ENCODE measurements at places on chromosomes 7 and 10.

GRCh38 chr7:2802101-2802500 is 42.0 kb downstream of the GNA12 start:
- peak; percentile 52 for DNase-seq

GRCh38 chr7:28643584-28644340 is 231.4 kb downstream of the CREB5 start:
- peak; percentile 39 for DNase-seq

GRCh38 chr10:58701405-58702135 is 188.9 kb downstream of the BICC1 start:
- peak; percentile 31 for DNase-seq

GRCh38 chr10:34016576-34016975 is 682.1 kb upstream of the NRP1 start:
- DNase-seq, result no peak

- no peak for DNase-seq
Measured at GRCh38 chr7:97313900-97314299, 196.4 kb downstream of the SDHAF3 start.

- no peak for DNase-seq
Measured at GRCh38 chr7:107151538-107151937, 17.3 kb upstream of the HBP1 start.

- no peak for DNase-seq
Measured at GRCh38 chr10:114259824-114260223, 20.8 kb downstream of the VWA2 start.

- no peak for DNase-seq
Measured at GRCh38 chr7:155558961-155559360, 12.6 kb upstream of the CNPY1 start.

DNA sequence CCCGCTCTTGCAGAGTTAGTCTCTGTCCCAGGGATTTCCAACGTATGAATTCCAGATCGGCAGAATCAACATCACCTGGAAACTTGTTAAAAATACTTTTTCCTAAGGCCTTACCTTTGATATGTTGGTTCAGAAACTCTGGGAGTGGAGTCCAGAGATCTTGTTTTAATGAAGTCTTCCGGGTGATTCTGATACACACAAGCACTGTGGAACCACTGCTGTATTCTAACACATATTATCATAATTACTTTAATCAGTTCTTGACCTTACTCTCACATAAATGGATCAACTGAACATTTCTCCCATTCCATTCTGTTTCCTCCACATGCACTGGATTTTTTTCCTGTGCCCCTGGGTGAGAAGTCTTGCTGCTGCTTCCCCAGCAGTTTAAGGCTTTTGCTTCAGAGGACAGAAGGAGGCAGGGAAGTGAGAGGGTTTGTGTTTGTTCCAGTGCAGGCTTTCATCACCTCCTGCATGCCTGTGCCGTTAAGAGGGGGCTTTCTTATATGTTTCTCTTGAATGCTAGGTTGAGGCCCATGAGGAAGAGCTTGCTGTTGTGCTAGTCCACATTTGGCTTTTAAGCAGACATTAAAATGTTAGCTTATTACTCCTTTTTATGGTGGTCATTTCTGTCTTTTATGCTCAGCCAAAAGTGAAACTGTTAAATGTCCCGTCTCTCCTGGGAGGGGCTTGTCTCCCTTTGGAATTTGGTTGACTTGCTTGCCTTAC is 32.4 kb downstream of the CCSER2 start:
- peak; percentile 20 for DNase-seq

DNA sequence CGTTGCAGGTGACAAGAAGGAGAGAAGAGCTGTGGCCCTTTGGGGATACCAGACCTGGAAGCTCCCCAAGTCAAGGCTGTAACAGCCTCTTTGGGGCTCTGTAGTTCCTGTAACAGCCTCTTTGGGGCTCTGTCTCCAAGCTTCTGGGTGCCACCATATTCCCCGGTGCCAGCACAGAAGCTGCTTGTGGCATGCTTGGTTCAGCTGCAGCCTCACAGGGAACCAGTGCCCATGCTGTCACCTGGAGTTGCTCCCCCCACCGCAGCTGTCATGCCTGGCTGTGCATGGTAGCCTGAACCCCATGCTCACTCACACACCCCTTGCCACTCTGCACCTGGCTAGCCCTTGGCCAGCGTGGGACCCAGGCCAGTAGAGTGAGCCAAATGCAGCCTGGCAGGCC is 109.1 kb downstream of the ELAPOR2 start:
- DNase-seq, result no peak

GRCh38 chr10:58026036-58026435 is 241.7 kb downstream of the IPMK start:
- DNase-seq, result no peak

DNA sequence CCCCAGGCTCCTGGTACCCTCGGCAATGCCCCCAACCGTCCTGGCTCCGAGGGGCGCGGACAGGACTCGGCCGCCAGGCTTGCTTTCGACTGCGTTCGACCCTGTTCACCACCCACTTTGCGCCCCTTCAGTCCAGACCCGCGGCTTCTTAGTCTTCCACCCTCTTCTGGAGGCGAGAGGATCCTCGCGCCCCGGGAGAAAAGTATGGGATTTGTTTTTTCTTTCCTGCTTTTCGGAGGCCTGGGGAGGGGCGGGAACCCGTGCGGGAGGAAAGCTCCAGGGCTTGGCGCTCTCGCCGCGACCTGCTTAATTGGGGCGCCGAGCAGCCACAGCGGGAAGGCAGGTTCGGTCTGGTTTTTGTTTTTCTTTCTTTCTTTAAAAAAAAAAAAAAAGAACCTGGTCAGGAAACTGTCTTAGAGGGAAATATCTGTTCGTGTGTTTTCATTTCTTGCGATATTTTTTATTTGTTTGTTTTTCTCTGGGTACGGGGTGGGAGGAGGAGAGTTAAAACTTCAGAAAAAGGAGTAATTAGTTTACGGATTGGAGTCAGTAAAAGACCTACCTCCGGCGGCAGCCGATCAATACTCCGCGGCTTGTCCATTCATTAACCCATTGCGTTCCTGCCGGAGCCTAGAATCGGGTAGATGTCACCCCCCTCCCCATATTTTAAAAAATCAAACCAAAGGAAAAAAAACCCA is 1.6 kb downstream of the EMX2 start:
- DNase-seq, result no peak

GRCh38 chr10:100725071-100725471 is 20.3 kb upstream of the PAX2 start:
- no peak for DNase-seq

DNA sequence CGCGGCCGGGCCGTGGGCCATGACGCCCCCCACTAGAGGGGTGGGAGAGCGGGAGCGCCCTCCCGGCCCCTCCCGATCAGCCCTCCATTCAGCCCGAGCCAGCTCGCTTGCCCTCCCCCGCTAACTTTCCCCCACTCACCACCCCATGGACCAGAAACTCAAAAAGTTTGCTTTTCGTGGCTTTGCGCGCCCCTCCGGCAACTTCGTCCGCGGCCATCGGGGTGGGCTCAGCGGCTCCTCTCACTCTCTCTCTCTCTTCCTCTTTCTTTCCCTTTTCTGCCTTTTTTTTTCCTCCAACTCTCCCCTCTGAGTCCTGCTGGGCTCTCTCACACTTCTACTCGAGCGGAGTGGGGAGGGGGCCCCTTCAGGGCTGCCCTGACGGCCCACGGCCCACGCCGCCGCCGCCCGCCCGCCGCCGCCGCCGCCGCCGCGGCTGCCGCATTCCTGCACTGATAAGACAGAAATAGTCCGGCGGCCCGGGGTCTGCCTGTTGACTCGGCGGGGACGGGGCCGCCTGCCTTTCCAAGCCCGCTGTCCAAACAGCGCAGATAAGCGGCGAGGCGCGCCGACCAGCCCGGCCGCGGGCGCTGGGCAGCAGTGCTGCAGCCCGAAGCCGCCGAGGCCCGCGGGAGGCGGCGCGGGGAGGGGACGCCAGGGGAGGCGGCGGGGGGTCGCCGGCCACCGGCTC is at the start of gene SMARCD3:
TSS of gene SMARCD3 (minus strand) at position 349 of the 688 bp plus-strand sequence. CDS start at position 217, 132 bp downstream.
- DNase-seq, result peak; percentile 34

DNA sequence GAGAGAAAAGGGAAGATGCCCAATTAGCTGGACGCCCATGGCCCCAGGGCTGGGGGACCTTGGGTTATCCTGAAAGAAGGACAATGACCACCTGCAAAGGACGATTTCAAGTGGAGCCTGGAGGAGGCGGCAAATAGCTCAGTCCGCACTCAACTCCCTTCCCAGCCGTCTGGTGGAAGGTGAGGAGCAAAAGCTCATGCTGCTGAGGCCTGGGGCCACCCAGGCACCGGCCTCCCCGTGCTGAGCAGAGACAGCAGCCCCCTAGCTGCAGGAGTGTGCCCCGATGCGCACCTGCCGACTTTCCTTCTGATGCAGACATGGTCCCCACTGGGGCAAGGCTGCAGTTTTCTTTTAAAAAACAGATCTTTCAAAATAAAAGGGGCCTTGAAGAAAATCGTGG is 7.9 kb downstream of the FAM20C start:
- no peak for DNase-seq

DNA sequence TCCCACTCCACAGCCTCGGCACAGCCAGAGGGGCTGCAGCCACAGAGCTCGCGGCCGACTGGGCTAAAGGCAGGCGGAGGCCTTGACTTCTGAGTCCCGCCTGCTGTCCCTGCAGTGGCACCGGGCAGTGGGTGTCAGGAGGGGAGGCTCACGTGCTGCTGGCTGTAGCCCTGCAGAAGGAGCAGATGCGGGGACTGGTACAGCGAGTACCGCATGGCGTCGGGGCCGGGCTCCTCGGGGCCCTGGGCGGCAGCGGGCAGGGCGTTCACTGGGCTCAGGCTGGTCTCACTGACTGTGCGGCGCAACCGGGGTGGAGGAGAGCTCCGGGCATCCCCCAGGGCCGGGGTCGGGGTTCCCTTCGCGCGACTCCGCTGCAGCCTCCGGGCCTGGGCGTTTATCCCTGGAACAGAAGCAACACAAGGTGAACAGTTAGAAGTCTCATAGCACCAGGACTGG is 25.6 kb downstream of the PAPOLB start:
- no peak for DNase-seq

- DNase-seq, result no peak
Measured at GRCh38 chr7:158557441-158557755, 30.2 kb downstream of the PTPRN2 start.

DNA sequence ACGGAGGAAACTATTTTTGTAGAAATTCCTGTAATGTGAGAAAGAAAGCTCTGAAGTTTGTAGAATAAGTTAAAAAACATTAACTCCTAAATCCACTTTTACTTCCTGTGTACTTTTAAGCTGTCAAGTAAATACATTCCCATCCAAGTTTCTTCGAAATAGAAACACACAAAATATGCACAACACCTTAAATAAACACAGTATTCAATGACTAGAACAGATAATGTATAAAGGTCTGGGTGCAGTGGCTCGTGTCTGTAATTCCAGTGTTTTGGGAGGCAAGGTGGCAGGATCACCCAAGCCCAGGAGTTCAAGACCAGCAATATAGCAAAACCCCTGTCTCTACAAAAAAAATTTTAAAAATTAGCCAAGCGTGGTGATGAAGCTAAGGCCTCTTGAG is 121.9 kb upstream of the ODAD2 start:
- DNase-seq, result no peak

DNA sequence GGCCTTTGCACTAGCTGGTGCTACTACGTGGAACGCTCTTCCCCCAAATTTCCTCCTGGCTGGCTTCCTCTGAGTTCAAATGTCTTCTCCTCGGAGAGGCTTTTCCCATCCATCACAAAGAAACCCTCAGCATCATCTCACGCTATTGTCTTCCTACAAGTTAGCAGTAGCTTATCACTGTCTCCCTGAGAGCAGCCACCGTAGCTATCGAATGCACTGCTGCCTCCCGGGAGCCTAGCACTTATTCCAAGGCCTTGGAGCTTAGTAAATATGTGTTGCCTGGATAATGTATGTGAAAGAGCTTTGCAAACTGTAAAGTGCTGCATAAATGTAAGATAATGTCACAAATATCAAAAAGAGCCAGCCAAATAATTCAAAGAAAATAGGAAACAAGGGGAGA is 124.4 kb downstream of the KCNMA1 start:
- DNase-seq, result no peak

DNA sequence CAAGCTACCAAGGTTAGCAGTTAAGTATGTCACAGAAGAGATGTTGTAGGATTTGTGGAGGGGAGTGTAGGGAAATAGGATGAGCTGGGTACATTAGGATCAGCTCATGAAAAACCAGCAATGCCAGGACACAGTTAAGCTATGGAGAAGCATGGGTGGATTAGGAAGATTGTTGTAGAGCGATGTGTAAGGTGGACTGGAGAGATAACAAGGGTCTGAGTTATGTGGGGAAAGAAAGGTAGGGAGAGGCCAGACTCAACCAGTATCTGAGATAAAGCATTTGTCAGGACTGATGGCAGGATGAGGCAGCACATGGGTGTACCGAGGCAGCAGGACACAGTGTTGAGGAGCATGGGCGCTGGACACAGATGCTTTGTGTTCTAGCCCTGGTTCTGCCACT is 85.4 kb upstream of the PRR15 start:
- no peak for DNase-seq

GRCh38 chr10:30080161-30080560 is 20.8 kb upstream of the JCAD start:
- DNase-seq, result no peak

- DNase-seq, result peak; percentile 27
Measured at GRCh38 chr10:102243309-102243708, 2.0 kb upstream of the PITX3 start.

DNA sequence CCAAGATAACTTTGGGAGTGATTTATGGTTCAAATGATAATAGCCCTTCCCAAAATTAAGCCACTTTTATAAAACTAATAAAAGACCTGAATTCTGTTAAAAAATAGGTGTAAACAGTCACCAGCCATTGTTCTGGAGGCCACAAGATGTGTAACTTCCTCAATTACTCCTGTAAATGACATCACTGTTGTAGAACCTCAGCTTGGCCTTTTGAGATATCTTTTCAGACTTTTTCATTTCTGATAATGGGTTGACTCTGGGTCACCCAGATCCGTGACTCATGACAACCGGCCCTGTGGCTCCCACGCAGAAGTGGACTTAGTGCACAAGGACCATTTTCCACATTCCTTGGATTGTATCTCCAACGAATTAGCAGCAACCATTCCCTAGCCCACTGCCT is 106.6 kb downstream of the DKK1 start:
- no peak for DNase-seq

DNA sequence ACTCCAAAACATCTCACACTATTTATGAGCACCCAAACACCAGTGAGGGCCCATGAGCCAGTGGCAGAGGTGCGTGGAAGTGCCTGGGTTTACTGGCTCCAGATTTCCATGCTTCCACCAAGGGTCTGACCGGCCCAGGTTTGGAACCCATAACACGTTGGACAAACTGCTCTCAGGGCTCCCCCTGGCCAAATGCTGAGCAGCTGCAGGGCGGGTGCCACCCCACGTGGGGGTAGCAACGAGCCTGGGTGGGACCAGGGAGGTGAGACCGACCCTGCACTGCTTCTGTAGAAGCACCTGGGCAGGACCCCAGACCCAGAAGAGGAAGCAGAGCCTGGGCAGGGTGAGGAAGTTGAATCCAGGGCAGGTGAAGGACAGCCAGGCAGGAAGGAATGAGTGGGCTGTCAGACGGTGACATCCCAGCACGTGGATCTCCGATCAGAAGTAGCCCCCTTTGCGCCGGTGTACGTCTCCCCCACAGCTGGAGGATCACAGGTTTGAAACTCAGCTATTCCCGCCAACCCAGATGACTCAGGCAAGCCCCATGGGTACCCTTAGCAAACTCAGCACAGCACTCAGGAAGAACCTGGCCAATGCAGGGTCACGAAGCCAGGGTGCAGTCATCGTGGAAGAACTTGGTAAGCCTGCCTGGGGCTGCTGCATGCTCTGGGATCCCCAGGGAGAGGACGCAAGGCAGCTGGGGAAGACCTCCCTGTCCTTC is 100.4 kb upstream of the DDC start:
- no peak for DNase-seq
